Adipose tissue (tissue), 3 donors: ENCODE measurements at places on chromosomes 3 and 15. TPM values are rescaled to one million over a fixed set of nuclear protein-coding genes. Genes with fewer than 3 reads are reported as not detected.

Gene PTX3
- polyA plus RNA-seq, result 907 TPM

Gene BMF
- polyA plus RNA-seq, result 1.9 TPM

Gene MAP3K13
- 11.0 TPM for polyA plus RNA-seq

Gene C3orf20
- polyA plus RNA-seq, result not detected

Gene CAPN3
- 3.9 TPM for polyA plus RNA-seq

Gene CHL1
- 1.7 TPM for polyA plus RNA-seq

Gene GPX1
- polyA plus RNA-seq, result 788 TPM

Gene PAQR9
- polyA plus RNA-seq, result 0.06 TPM

Gene RHCG
- 0.61 TPM for polyA plus RNA-seq

Gene SPATA12
- 0.11 TPM for polyA plus RNA-seq

Gene FEZF2
- not detected for polyA plus RNA-seq

Gene OCA2
- polyA plus RNA-seq, result not detected
